ENCODE measurements at places on chromosomes 12 and 14.

GRCh38 chr12:129186952-129187351, 333.7 kb downstream of the GLT1D1 start:
- no peak for DNase-seq

DNA sequence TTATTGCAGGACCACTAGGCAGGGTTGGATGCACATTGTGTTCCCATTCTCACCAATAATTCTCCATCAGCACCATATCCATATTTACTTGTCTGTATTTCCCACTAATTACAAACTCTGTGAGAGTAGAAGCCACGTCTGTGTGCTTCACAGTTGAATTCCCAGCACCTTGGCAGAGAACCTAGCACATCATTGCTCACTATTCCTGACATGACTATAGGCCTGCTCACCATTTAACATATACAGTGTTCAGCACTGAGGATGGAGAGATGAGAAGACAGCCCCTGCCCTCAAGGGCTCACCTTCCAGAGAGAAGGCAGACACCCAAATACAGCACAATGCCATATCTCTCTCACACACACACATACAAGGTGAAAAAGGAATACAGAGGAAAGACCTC, 5.0 kb downstream of the DAD1 start:
- no peak for DNase-seq

- no peak for DNase-seq
Measured at GRCh38 chr12:99249543-99249942, 398.0 kb upstream of the GARIN6 start.

GRCh38 chr12:90984114-90984513, 20.7 kb downstream of the EPYC start:
- DNase-seq: no peak

DNA sequence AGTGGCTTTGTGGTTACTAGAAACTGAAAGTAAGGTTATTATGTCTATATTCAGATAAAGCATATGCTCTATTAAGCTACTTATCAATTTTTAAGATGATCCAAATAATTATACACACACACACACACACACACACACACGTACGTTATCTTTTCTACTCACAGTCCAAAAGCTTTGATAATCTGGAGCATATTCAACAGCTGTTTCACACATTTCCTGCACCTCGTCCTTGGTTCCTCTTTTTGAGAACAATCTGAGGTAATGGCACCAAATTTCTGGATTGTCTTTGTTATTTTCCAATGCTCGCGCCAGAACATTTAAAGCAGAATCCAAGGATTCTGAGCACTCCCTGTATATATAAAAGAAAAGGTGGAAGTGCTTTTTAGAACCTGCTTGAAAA, 37.5 kb downstream of the ZFC3H1 start:
- no peak for DNase-seq

GRCh38 chr14:79949906-79950305, 261.4 kb downstream of the DIO2 start:
- no peak for DNase-seq

DNA sequence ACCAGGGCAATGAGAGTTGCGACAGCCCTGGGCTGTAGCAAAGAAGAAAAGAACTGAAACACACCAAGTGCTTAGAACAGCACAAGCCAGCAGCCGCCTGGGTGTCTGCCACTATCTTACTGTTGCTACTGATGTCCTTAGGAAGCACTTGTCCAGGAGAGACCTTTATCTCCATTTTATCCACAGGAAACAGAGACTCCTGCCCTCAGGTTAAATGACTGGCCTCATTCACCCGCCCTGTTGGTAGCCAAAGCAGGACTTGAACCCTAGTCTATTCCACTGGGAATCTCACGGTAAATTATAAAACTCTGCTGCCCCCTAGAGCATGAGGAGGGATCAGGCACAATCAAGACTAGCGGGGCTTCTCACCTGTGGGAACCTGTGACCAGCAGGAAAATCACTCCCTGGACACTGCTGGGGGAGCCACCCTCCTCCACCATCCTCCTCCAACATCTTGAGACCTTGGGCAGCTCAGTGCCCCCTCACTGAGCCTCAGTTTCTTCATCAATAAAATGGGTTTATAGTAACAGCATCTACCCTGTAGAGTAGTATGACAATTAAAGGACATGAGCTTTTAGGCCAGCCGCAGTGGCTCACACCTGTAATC, 20.5 kb upstream of the TESC start:
- DNase-seq: no peak

DNA sequence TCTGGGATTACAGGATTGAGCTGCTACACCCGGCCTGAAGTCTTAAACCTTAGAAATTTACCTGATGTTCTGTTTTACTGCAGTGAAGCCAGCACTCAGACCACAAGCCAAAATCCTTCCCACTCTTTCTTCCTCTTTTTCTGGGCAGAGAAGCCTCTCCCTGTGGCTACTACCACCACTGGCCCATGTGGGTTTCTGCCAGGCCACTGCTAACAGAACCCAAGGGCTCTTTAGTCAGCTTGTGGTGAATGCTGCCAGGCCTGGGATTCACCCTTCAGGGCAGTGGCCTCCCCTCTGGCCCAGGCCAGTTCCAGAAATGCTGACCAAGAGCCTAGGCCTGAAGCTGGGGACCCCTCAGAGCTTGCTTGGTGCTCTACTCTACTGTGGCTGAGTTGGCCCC, 35.3 kb downstream of the GAS2L3 start:
- DNase-seq: no peak

GRCh38 chr12:50894241-50894640, 51.5 kb downstream of the TMPRSS12 start:
- no peak for DNase-seq

- no peak for DNase-seq
Measured at GRCh38 chr14:103330536-103330935, 3.5 kb upstream of the EIF5 start.

DNA sequence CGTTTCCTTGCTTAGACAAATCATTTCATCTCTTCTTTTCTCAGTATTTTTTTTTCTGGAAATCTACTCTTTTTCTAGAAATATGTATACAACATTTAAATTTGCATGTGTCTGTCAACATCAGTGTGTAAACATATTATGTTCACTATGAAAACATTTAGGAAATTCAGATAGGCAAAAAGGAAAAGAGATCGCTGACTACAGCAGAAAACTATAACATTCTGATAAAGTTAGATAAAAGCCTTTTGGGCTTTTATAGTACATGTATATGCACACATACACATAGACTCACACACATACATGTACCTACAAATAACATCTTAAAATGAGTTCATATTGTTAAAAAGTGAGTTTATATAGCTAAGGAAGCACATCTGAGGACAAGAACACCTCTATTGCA, 142.1 kb downstream of the RAD51B start:
- DNase-seq: no peak

- no peak for DNase-seq
Measured at GRCh38 chr12:109309381-109310246, 530 bp upstream of the FOXN4 start.

- DNase-seq: no peak
Measured at GRCh38 chr12:81465876-81466275, 293.3 kb downstream of the PPFIA2 start.

- DNase-seq: no peak
Measured at GRCh38 chr14:78403278-78403815, 233.2 kb downstream of the NRXN3 start.

DNA sequence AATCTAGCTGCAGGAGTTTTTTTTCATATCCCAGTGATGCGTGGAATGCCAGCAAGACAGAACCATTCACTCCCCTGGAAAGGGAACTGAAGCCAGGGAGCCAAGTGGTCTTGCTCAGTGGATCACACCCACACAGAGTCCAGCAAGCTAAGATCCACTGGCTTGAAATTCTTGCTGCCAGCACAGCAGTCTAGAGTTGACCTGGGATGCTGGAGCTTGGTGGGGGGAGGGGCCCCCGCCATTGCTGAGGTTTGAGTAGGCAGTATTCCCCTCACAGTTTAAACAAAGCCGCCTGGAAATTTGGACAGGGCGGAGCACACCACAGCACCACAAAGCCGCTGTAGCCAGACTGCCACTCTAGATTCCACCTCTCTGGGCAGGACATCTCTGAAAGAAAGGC, 86.9 kb upstream of the STXBP6 start:
- no peak for DNase-seq

GRCh38 chr12:68809190-68810026, 1.4 kb downstream of the MDM2 start:
- DNase-seq: no peak

GRCh38 chr12:43392116-43392515, 159.9 kb downstream of the ADAMTS20 start:
- no peak for DNase-seq

DNA sequence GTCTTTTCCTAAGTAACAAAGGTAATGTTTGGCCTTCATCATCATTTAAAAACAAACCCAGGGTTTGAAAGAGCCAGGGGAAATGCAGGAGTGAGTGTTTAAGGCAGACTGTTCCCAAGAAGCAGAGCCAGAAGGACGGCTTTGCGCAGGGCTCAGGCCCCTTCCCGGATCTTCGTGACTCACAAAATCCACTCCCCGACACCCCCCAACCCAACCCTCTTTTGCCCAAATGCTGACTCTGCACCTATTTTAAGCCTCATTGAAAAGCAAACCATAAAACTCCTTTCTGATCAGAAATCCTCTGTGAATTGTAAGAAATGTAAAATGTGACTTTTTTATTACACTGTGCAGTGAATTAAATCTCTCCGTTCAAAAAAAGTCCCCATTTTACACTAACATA, 67.5 kb downstream of the SETD3 start:
- no peak for DNase-seq

GRCh38 chr14:32249780-32250179, 46.7 kb upstream of the RNU6-8 start:
- no peak for DNase-seq

- DNase-seq: no peak
Measured at GRCh38 chr12:104475271-104475670, 18.5 kb downstream of the CHST11 start.

DNA sequence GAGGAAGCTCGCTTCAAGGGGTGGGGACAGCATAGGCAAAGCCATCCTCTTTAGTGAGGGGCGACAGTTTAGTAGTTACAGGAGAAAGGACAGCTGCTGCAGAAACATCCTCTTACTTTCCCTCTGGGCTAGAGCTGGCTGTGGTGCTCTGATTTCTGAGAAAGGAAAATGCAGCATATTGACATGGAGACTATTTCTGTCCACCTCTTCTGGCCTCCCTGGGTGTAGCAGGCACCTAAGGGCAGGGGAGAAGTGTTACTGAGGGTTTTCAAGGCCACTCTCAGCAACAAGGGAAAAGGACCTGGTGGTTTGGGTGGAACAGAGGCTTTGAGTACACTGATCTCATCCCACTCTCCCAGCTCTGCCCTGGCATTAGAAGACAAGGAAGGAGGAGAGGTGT, 40.0 kb upstream of the CTDSP2 start:
- no peak for DNase-seq

DNA sequence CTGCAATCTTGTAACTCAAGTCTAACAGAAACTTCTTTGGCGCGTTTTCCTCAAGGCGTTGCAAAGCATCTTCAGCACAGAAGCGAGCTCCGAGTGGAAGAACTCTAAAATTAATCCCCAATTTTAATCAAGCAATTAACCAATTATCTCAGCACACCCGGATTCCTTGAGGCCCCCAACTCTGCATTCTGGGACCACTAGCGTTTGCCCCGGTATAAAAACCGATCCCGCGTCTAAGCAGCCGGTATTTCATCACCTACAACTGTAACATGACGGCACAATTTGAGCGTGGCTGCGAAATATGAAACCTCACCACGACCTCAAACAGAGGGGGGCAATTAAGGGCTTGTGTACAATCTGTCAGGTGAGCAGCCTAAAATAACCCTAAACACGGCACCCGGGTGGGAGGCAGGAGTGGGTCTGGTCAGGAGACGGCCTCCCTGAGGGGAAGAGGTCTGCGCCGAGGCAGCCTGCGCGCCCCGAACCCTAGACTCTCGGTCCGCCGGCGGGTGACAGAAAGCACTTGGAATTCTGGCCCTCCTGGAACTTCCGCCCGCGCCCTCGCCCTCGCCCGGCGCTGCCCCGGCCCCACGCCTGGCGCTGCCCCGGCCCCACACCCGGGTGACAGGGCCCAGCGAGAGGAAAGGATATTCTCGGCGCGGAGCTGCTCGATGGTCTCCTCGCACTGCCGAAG, 594 bp downstream of the ZCCHC8 start:
- DNase-seq: no peak

GRCh38 chr14:45177076-45177475, 41.3 kb downstream of the FANCM start:
- DNase-seq: no peak

GRCh38 chr12:85821206-85821605, 15.0 kb downstream of the RASSF9 start:
- DNase-seq: no peak

DNA sequence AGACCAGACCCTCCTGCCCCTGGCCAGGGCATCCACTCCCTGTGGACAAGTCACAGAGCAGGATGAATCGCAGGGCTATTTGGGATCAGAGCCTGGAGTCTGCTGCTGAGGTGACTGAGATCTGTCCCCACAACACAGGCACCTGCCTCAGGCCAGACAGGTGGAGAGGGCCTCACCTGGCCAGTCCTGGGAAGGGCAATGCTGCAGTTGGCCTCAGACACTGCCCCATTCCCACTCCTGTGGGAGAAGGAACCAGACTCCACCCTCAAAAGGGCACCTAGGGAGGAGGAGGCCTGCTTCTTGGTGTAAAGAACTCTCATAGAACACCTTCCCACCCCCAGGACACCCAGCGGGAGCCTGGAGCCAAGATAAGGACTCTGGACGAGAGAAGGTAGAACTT, 48.3 kb upstream of the PLEKHG6 start:
- no peak for DNase-seq

GRCh38 chr12:18250313-18250916, 10.9 kb upstream of the PIK3C2G start:
- DNase-seq: no peak

GRCh38 chr14:56754921-56755320, 55.4 kb downstream of the OTX2 start:
- no peak for DNase-seq

GRCh38 chr12:100337727-100338126, 19.1 kb upstream of the SLC17A8 start:
- no peak for DNase-seq

DNA sequence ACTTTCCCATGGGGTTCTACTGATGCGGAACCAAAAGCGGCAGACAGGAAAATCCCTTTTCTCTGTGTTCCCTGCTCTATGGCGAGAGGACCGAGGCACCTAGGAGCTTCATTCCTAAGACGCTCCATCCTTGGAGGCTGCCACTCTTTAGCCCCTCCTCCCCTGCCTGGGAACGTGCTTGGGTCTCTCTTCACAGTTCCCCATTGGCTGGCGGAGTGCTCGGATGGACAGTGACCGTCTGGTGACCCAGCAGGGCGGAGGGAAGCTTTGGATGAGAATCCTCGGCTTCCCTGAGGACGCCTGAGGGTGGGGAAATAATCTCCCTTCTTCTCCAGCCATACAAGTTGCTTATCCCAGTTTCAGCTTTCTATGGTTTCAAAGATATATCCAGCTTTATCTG, 37.3 kb downstream of the KCNA5 start:
- no peak for DNase-seq

GRCh38 chr12:53676656-53677015, 753 bp upstream of the ATP5MC2 start:
- DNase-seq: no peak

GRCh38 chr14:100321473-100322137, 1.5 kb upstream of the SLC25A47 start:
- DNase-seq: no peak

GRCh38 chr12:9933958-9934357, 1.8 kb upstream of the CLEC2A start:
- peak; percentile 9 for DNase-seq

GRCh38 chr12:118206107-118206412, 70.1 kb downstream of the PEBP1 start:
- no peak for DNase-seq

GRCh38 chr14:35386673-35387125, 17.9 kb downstream of the NFKBIA start:
- DNase-seq: no peak

GRCh38 chr12:93179792-93180191, 197.9 kb upstream of the NUDT4 start:
- no peak for DNase-seq

- no peak for DNase-seq
Measured at GRCh38 chr12:122028905-122029560, 7.3 kb downstream of the BCL7A start.

All from BJ (cell line).